ENCODE measurements at places on chromosomes 13 and 19. TPM values are rescaled to one million over a fixed set of nuclear protein-coding genes. Genes with fewer than 3 reads are reported as not detected.

DNA sequence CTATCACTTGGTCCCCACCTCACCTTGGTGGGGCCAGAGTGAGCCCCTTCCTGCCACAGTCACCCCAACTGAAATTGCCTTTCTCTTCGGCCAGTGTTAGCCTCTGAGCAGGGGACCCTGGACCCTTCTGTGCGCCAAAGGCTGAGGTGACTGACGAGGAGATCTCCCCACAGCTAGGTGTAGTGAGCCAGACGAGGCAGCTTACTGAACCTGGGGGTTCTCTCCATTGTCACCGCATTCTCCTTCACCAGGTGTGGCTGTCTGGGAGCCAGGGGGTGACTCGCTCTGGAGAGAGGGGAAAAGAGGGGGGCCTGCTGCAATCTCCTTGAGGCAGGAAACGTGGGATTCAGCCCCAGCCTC lies 1.3 kb downstream of the RPS28 start:
- H3K36me3 ChIP-seq, result peaks cover 32% of the 10 kb centered on the region
- H3K27me3 ChIP-seq, result peaks cover 3% of the 10 kb centered on the region
- DNase-seq, result no peak
- H3K4me1 ChIP-seq, result peaks cover 20% of the 10 kb centered on the region
- no peak overlapping the region for H3K27ac ChIP-seq
- H3K4me3 ChIP-seq, result peak overlapping the region; percentile 100

DNA sequence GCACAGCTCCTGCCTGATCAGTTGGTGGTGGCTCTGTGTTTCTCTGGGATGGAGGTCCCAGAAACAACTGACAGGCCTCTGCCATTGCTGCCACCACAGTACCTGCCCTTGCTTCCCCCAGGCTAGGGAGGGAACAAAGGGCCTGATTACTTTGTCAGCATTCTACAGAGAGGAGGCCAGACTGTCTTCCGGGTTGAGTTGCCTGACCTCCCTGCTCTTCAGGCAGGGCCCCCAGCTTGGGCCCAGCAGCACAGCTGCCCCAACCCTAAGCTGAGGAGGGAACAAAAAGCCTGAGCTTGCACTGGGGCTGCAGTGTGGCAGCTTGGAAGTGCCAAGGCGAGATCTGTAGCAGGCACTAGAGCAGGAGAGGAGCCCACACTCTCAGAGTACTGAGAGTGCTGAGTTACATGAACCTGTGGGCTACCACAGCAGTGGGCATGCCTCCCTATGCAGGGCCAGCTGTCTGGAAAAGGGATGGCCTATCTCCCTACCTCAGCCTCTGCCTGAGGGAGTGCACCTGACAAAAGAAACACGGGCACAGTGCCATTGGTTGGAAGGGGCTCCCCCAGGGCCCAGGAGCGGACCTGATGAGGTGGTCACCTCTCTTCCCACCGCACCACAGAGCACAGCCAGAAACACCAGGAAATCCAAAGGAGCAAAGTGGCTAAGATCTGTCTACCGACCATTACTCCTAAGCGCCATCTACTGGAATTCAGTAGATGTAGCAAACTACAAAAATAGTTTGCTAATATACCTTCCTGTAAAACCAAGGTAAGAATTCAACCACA lies 24.4 kb downstream of the SLC25A15 start:
- H3K27me3 ChIP-seq, result peaks cover 3% of the 10 kb centered on the region
- no peak overlapping the region for H3K27ac ChIP-seq
- peaks cover 28% of the 10 kb centered on the region for H3K36me3 ChIP-seq
- H3K4me3 ChIP-seq, result no peak overlapping the region

DNA sequence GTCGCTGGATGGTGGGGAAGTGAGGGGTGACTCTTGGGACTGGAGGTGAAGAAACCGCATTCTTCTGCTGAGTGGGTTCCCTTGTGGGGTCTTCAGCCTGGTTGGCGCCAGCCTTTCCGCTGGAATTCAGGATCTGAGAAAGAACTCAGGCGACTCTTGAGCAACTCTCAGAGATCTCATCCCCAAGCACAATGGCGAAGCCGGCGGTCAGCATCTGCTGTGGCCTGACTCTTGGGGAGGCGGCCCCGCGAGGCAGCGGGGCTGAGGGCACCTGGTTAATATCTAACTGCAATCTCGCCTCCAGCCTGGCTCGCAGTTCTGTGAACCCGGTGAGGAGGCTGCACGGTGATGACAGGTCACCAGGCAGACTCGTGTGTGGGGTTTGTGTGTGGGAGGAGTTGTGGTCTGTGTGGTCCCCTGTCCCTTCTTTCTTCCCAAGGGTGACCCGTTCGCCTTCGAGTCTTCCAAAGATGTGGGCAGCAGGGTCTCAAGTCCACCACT lies 883 bp downstream of the ZNF441 start:
- H3K4me3 ChIP-seq, result peak overlapping the region; percentile 97
- H3K4me1 ChIP-seq, result peaks cover 20% of the 10 kb centered on the region
- H3K27ac ChIP-seq, result peak overlapping the region; percentile 99
- H3K27me3 ChIP-seq, result peaks cover 1% of the 10 kb centered on the region
- peaks cover 39% of the 10 kb centered on the region for H3K36me3 ChIP-seq

GRCh38 chr13:33763021-33763420 lies 54.9 kb upstream of the RFC3 start:
- H3K36me3 ChIP-seq, result no peaks in the 10 kb centered on the region
- peaks cover 4% of the 10 kb centered on the region for H3K4me1 ChIP-seq
- no peak for DNase-seq
- H3K27me3 ChIP-seq, result peaks cover 4% of the 10 kb centered on the region
- H3K27ac ChIP-seq, result no peak overlapping the region

DNA sequence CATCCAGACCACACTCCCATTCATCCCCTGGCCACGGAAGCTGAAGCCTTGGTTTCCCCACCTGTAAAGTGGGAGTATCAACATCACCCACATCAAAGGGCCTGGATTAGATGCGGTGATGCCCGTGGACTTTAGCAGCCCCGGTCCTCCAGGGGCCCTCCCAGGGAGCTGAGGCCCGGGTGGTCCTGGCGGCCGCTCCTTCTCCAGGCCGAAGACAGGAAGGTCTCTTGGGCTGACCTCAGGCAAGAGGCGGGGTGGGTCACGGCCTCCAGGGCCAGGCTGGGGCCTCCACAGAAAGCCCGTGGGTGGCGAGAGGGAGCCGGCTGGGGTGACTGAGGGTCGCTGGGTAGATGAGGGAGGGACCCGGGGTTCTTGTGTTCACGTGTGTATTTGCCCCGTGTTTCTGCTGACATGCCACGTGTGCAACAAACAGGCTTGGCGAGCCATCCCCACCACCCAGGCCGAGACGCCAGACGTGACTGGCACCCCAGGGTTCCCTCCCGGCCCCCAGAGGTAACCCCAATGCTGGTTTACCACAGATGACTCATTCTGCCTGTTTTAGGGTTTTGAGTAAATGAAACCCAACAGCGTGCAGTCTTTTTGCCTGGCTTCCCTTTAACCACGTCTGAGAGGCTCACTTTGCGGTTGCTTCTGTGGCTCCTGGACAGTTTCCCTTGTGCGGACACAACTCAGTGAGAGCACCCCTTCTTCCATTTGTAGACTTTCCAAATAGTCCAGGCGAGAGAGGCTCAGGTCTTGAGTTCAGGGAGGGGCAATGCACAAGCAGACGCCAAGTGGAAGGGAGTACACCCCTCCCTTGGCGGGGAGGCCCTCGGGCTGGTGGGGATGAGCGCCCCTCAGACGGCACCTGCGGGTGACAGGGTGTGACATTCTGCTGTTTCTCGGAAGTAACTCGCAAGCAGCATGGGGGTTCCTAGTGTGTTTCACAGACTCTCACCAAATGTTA lies 42.9 kb downstream of the C13orf46 start:
- H3K27me3 ChIP-seq, result peaks cover 6% of the 10 kb centered on the region
- no peak for DNase-seq

DNA sequence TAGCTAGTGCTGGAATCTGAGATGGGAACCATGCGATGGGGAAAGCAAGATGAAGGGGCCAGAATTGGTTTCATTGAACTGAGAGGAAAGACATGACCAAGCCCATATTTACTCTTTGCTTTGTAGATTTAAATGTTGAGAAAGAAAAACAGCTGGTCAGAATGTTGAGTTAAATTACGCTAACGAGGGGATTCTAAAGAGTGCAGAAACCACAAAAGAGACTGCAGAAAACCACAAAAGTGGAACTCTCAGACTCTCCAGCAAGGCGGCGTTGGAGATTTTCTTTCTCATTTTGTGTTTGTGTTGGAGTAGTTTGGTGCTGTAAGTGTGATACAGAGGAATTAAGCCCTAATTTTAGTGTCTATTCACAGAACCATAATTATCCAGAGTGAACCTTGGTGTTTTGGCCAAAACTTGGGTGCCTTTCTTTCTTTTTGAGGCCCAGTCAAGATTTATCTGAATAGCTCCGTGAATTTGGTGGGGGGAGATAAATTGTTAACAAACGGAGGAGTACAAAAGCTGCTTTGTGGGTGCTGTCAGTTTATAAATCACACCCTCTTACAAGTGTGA lies 26.3 kb downstream of the SAE1 start:
- H3K27me3 ChIP-seq, result no peaks in the 10 kb centered on the region
- H3K36me3 ChIP-seq, result peaks cover 33% of the 10 kb centered on the region
- peak overlapping the region; percentile 79 for H3K27ac ChIP-seq
- H3K4me1 ChIP-seq, result peaks cover 53% of the 10 kb centered on the region
- no peak for DNase-seq
- peak overlapping the region; percentile 28 for H3K4me3 ChIP-seq

GRCh38 chr13:108566413-108567170 lies 62.8 kb upstream of the MYO16 start:
- no peak overlapping the region for H3K27ac ChIP-seq
- no peaks in the 10 kb centered on the region for H3K4me1 ChIP-seq
- no peak for DNase-seq
- H3K27me3 ChIP-seq, result no peaks in the 10 kb centered on the region
- H3K4me3 ChIP-seq, result no peak overlapping the region

DNA sequence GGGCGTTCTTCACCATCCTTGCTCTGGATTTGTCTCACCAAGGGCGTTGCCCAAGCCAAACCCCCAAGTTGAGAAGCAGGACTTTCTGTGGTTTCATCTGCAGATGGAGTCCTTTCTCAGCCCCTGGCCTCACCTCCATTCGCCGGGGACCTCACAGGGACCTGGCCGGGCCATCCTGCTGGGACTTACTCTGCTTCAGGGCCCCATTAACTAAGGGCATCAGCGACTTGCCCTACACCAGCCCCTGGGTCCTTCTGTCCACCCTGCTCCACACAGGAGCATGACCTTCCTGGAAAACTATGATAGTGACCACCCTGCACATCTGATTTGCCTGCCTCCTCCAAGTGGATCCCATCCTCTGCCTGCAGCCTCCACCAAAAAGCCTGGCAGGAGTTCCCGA lies 47.2 kb upstream of the SPACA7 start:
- peaks cover 8% of the 10 kb centered on the region for H3K36me3 ChIP-seq
- DNase-seq, result no peak
- no peaks in the 10 kb centered on the region for H3K27me3 ChIP-seq
- H3K27ac ChIP-seq, result no peak overlapping the region
- H3K4me1 ChIP-seq, result no peaks in the 10 kb centered on the region

- H3K4me1 ChIP-seq, result peaks cover 6% of the 10 kb centered on the region
- H3K36me3 ChIP-seq, result no peaks in the 10 kb centered on the region
- DNase-seq, result no peak
- H3K27me3 ChIP-seq, result peaks cover 12% of the 10 kb centered on the region
- no peak overlapping the region for H3K4me3 ChIP-seq
Measured at GRCh38 chr13:35879111-35879510, 252.1 kb downstream of the DCLK1 start.

GRCh38 chr13:105368781-105369180 lies 1166.7 kb downstream of the EFNB2 start:
- H3K4me3 ChIP-seq, result no peak overlapping the region
- no peaks in the 10 kb centered on the region for H3K27me3 ChIP-seq
- no peak overlapping the region for H3K27ac ChIP-seq
- H3K36me3 ChIP-seq, result no peaks in the 10 kb centered on the region
- peaks cover 11% of the 10 kb centered on the region for H3K4me1 ChIP-seq

The FSD1 gene
- total RNA-seq, result 12.0 TPM

The ZNF345 gene
- 1.9 TPM for total RNA-seq

Measured in HFFc6 (cell line).